ENCODE measurements at places on chromosomes 12 and 14.

- peak; percentile 28 for DNase-seq
Observed at GRCh38 chr12:109621211-109621694, 47.7 kb downstream of the MVK start.

GRCh38 chr12:28536088-28536487 lies 345.8 kb downstream of the CCDC91 start:
- peak; percentile 38 for DNase-seq

DNA sequence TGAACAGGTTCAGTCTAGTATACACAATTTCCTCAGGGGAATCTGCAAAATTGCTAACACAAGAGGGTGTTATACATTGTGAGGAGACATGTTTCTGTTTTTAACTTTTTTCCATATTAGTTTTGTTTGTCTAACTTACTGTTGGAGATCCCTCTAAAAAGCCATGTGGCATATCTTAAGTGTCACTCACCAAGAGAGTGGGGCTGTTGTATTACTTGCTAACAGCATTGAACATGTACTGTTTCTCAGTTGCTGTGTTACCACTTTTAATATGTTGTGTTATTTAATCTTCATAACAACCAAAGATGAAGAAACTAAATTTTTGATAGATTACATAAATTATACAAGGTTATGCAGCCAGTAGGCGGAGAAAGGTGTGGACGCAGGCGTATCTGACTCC lies 154.3 kb upstream of the NPAS3 start:
- DNase-seq = no peak

- DNase-seq = no peak
Observed at GRCh38 chr12:39807043-39807442, 187.4 kb upstream of the ABCD2 start.

DNA sequence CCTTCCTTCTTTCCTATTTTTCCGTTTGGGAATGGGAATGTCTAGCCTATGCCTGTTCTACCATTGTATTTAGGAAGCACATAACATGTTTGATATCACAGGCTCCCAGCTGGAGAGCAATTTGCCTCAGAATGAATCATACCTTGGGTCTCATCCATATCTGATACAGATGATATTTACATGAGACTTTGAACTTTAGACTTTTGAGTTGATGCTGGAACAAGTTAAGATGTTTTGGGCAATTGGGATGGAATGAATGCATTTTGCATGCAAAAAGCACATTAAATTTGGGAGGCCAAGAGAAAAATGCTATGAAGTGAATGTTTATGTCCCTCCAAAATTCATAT lies 61.9 kb upstream of the BEGAIN start:
- no peak for DNase-seq

DNA sequence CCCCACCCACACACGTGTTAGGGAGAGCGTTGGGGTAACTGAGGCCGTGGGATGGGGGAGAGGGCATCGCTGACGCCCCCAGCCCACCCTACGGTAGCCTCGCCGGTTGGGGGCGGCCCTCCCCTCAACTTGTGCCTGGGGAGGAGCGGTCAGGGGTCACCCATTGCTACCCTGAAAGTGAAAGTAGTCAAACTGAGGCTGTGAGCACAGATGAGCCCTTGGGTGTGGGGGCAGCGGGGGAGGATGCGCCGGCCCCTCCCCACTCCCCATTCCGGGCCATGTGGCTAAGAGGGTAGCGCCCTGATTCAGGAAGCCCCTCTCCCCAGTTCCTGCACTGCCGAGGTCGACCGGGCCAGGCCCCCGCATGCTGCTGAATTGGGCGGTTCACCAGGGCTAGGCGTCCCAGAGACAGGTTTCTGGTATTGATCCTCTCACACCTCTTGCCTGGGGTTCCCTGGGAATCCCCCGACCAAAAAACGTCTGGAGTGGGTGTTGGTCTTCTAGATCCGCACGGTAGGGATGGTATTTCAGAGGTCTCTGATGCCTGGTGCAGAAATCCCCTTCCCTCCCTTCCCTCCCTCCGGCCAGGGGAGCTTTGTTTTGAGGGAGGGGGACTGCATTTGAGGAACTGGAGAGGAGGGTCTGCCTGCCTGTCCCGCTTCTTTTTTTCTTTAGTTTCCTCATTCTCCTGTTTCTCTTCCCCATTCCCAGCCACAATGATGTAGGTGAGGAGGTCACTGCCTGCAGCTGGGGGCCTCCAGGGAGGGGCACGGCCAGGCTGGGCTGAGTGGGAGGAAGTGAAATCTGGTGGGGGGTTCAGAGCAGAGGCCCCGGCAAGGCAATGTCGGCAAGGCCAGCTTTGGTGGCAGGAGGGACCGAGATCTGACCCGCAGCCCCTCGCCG lies 1.0 kb downstream of the SH2B3 start:
- DNase-seq = no peak

GRCh38 chr12:63224396-63224795 lies 73.4 kb upstream of the AVPR1A start:
- DNase-seq = no peak

- no peak for DNase-seq
Observed at GRCh38 chr12:43112101-43112920, 439.7 kb downstream of the ADAMTS20 start.

DNA sequence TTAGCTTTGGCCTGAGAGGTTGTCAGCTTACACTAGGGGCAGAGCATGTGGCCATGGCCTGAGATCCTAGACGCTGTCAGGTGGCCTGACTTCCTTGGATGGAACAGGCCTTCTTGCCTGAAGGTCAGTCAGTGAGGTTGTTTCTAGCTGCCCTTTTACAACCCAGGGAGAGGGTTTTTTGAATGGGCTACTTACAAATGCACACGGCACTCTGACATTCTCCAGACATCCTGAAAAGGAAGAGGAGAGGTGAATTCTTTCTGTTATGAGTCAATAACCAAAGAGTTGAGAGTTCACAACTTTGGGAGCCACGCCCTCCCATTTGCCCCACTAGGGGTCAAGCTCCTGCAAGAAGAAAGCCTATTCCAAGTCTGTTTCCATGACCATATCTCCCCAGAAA lies 7.8 kb downstream of the KRT76 start:
- no peak for DNase-seq

DNA sequence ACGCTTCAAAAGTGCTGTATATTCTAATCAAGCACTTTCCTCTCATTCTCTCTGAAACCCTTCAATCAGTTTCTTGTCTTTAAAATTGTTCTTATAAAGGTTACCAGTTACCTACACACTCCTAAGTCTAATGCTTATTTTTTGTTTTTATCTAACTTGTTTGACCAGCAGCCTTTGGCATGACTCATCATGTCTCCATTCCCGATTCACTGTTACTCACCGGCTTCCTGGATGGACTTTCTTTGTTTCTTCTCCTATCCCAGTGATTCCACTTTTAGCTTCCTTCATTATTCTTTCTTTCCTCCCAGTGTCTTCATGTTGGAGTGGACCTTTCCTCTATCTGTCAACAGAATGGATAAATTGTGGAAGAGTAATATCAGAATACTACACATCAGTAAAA lies 368.6 kb upstream of the CCDC196 start:
- DNase-seq = peak; percentile 18

GRCh38 chr12:9760120-9760519 lies 581 bp downstream of the CD69 start:
- no peak for DNase-seq

DNA sequence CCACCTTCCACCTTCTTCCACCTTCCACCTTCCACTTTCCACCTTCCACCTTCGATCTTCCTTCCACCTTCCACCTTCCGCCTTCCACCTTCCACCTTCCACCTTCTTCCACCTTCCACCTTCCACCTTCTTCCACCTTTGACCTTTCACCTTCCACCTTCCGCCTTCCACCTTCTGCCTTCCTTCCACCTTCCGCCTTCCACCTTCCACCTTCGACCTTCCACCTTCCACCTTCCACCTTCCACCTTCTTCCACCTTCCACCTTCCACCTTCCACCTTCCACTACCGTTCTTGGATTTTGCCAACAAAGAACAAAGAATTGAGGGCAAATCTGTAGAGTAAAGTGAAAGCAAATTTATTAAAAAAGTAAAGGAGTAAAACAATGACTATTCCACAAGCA lies 53.2 kb downstream of the B4GALNT3 start:
- no peak for DNase-seq

DNA sequence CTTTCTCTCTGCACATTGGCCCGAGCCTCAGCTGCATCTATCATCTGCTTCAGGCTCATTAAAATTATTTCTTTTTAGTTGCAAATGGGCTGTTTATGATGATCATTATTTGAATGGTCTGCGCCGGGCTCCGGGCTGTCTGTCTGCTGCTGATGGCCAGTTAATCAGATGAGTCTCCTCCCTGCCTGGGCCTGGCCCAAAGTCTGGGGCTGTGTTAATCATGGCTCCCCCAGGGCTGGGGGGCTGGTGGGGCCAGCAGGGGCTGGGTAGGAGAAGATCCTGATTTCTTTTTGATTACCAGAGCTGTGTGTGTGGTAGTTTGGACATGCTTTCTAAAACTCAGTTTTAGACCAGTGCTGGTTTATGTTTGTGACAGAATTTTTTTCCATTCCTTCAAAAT lies 159.1 kb downstream of the PHETA1 start:
- DNase-seq = no peak

- no peak for DNase-seq
Observed at GRCh38 chr12:17358835-17359234, 731.2 kb downstream of the RERGL start.

DNA sequence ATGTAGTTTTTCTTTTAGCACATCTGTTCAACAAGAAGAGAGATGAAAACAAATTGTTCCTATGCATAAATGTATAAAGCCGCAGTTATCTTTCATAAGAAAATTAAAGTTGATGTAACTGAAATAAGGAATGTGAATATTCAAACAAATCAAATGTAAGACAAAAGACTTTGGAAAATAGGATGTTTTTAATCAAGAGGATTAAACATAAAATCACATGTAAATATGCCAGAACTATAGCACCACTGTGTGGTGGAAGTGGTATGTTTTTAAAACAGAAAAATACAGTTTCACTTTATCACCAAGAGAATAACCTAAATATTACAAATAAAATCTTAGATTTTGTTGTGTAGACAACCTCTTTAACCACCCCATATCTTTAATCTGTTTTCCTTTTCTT lies 40.4 kb downstream of the CAPS2 start:
- no peak for DNase-seq

DNA sequence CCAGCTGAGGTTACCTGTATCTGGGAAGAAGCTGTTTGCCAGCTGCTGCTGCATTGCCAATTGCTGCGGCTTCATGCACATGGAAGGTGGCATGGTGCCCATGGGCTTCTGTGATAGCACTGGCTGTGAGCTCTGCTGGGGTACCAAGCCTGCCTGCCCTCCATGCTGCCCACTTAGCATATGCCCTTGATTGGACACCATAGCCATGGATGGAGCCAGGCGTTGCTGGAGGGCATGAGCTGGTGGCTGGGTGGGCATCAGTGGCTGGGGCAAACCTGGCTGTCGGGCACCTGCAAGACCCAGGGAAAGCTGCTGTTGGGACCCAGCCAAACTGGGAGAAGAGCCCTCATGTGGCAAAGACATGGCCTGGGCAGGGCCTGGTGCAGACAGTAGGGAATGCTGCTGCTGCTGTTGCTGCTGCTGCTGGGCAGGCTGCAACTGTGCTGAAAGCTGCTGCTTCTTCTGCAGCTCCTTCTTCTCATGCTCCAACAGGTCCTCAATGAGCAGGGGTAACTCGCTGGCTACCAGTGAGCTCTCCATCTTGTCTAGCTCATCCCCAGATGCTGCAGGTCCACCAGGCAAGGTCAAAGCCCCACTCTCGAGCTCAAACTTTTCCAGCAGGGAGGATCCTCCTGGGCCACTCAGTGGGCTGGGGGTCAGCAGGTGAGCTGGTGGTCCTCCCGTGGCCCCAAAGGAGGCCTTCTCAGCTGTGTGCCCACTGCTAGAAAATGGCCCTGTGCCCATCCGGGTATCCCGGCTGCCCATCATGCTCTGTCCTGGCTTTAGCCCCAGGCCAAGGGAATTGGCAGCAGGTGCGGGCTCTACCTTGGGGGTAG lies 18.8 kb upstream of the PRKAG1 start:
- no peak for DNase-seq

- DNase-seq = peak; percentile 17
Observed at GRCh38 chr12:125340791-125341190, 275.6 kb downstream of the AACS start.

DNA sequence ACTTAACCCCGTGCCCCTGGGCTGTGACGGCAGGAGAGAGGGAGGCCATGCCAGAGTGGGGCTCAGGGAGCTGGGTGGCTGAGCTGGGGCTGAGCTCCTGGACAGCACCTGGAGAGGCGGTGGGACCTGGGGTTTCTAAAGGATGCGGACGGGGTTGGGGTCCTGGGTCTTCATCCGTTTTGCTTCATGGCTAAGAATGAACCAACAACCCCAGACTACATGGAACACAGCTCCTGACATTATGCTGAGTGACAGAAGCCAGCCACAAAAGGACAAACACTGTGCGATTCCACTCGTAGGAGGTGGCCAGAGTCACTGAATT lies 60.6 kb downstream of the NCOR2 start:
- DNase-seq = no peak

- DNase-seq = no peak
Observed at GRCh38 chr12:53061404-53062010, 11.6 kb downstream of the TNS2 start.

- DNase-seq = no peak
Observed at GRCh38 chr12:66176105-66176900, 6.5 kb upstream of the TMBIM4 start.

GRCh38 chr14:68932231-68932630 lies 46.9 kb downstream of the ACTN1 start:
- DNase-seq = no peak

DNA sequence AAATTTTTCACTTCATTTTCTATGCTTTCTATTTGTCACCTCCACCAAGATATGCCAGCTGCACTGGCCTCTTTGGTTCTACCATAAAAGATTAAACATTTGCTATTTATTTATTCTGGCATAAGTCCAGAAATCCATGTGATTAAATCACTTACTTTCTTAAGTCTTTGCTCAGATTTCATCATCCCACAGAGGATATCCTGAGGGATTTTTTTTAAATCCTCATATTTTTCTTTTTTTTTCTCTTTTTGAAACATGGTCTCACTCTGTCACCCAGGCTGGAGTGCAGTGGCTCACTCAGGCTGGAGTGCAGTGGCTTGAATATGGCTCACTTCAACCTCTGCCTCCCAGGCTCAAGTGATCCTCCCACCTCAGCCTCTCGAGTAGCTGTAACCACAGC lies 645.4 kb upstream of the ATXN7L3B start:
- DNase-seq = no peak

DNA sequence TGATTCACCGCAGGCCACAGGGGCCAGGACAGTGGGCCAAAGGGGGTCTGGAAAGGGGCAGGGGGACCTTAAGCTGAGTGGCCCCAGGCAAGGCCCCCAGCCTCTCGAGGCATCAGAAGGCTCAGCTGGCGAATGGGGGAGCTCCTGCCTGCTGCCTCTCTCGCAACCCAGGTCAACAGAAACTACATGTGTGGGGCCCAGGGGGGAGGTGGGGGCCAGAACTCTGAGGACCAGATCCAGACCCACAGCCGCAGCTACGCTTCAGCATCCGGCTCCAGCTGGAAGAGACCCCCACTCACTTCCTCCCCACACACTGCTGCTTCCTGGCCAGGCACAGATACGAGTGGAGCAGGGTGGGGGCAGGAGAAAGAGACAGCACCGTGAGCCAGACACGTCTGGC lies 46.5 kb downstream of the NCOR2 start:
- DNase-seq = no peak
